HEK293T (cell line): ENCODE measurements at places on chromosomes 12 and 14.

DNA sequence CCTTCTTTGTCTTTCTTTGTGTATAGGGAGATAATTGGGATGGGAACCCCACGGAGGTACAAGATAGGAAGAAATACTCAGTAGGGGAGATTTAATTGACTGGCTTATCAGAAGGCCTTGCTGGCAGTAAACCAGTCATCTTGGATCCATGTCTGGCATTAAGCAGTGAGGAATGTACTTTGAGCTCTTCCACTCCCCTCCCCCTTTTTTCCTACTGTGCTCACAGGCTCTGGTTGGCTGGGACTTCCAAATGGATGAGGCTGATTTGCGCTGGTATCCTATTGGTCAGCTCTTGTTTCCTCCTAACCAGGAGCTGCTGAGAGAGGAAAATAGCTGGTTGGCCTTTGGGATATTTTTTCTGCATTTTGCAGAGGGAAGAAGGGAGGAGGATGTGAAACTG, 24.7 kb downstream of the NGDN start:
- DNase-seq: no peak

GRCh38 chr14:104171029-104171697, 32.8 kb downstream of the KIF26A start:
- DNase-seq: no peak

- no peak for DNase-seq
Measured at GRCh38 chr12:114700392-114701103, 16.6 kb upstream of the TBX3 start.

DNA sequence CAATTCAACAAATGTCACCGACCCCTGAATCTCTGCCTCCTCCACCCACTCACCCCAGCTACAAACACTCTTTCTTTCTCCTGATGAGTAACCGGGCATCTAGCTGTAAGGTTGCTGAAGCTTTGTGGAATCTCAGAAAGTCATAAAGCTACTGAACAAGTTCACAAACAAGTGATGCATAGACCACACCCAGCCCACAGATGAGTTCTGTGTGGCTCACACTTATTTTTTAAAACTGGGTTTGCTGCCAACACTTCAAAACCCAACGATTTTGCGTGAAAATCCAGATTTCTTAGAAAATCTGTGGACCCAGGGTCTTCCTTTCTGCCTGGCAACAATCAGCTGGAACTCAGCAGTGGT, 96.1 kb downstream of the APAF1 start:
- no peak for DNase-seq

DNA sequence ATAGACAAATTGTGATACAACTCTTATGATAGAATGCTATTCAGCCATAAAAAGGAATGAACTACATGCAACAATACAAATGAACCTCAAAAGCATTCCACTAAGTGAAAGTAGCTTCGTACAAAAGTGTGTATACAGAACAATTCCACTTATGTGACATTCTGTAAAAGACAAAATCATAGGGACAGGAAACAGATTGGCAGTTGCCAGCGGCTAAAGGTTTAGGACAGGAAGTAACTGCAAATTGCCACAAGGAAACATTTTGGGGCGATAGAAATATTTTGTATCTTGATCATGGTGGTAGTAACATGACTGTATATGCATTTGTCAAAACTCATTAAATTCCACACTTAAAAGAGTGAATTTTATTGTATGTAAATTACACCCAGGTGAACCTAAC, 113.4 kb downstream of the CAPZA3 start:
- no peak for DNase-seq

- no peak for DNase-seq
Measured at GRCh38 chr14:91545946-91546716, 36.0 kb upstream of the PPP4R3A start.

DNA sequence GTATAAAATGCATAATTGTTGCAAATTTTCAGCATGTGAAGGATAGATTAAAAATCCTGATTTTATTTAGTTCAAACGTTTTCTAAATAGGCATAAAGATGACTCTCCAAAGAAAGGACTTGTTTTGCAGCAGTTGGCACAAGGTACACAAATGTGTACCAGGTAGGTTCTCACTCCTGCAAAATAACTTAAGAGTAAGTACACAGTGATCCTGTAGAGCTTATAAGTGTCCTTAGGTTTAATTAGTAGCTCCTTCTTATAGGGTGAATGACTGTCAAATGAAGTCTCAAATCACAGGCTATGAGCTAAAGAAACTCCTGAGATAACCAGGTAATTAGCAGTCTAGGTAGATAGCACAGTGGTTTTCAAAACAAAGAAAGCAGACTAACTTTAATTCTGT, 330.6 kb upstream of the MDGA2 start:
- no peak for DNase-seq

GRCh38 chr12:132904718-132905328, 17.4 kb upstream of the CHFR start:
- DNase-seq: no peak

- no peak for DNase-seq
Measured at GRCh38 chr12:98514982-98515286, 456 bp upstream of the TMPO start.

DNA sequence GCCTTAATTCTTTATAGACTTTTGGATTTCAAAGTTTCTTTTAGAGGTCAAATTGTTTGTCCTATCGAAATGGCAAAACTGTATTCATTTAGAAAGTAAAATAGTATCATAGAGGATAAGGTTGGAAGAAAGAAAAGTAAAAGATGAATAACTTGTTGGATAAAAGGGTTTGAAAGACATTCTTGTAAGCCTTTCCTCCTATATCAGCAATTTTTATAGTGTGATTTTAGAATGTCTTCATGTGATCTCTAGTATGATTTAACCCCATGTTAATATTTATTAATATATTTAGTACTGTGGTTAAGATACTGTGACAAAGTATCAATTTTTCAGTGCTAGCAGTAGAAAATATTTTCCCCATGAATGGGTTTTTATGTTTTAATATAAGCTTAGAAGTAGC, 4.5 kb downstream of the ARF6 start:
- DNase-seq: no peak

DNA sequence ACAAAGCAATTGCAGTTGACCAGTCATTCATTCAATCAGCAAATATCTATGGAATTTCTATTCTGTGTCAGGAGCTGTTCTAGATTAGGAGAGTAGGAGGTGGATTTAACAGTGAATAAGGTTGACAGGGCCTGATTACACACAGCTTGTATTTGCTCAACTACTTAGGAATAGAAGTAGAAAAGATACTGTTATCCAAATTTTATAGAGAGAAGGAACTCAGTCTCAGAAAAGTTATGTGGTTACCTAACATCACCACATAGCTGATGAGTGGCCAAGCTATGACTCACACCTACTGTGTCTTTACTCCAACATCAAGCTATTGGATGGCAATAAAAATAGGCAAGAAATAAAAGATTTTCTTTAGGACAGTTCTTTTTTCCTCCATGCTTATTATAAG, 374.8 kb downstream of the RMST start:
- DNase-seq: no peak

- no peak for DNase-seq
Measured at GRCh38 chr12:48927261-48927660, 2.0 kb upstream of the FKBP11 start.
